ENCODE measurements at places on chromosomes 5 and 9.

- peak; percentile 47 for DNase-seq
These were observed 37.8 kb downstream of the SCGB3A1 start for GRCh38 chr5:180553530-180553929.

- DNase-seq = no peak
These were observed 118.1 kb downstream of the NUDT12 start for GRCh38 chr5:103444333-103445038.

- DNase-seq = no peak
These were observed 74.5 kb downstream of the HMCN2 start for GRCh38 chr9:130340011-130340410.

DNA sequence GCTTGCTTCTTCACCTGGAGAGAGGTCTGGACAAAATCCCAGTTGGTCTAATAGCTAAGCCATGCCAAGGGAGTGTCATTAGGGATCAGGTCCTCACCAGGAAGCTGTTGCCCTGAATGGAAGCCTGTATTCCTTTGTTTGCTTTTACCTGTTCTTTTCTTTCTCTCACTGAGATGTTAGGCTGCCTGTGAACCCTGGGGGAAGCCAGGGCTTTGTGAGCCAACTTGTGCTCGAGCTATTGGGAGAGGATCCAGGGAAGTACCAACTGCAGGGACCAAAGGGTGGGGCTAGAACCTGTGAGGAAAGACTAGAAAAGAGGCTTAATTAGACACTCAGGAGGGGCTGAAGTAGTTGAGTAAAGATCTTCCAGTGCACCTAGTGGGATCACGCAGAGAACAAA is 451.2 kb upstream of the TLE4 start:
- no peak for DNase-seq

DNA sequence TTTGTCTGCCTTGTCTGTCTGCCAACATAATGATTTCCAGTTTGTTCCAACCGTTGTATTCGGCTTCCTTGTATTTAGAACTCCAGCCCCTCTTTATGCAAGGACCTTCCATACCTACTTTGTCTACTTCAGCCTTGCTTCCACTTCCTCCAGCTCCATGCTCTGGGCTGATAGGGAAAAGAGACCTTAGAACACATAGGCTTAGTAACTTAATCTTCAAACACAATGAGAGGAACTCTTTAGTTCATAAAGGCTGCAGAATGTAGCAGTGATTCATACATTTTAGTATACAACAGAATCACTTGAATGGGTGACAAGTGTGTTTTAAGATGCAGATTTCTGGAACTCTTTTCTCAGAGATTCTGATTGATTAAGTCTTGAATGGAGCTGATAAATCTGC is 102.8 kb upstream of the IFNE start:
- DNase-seq = no peak

DNA sequence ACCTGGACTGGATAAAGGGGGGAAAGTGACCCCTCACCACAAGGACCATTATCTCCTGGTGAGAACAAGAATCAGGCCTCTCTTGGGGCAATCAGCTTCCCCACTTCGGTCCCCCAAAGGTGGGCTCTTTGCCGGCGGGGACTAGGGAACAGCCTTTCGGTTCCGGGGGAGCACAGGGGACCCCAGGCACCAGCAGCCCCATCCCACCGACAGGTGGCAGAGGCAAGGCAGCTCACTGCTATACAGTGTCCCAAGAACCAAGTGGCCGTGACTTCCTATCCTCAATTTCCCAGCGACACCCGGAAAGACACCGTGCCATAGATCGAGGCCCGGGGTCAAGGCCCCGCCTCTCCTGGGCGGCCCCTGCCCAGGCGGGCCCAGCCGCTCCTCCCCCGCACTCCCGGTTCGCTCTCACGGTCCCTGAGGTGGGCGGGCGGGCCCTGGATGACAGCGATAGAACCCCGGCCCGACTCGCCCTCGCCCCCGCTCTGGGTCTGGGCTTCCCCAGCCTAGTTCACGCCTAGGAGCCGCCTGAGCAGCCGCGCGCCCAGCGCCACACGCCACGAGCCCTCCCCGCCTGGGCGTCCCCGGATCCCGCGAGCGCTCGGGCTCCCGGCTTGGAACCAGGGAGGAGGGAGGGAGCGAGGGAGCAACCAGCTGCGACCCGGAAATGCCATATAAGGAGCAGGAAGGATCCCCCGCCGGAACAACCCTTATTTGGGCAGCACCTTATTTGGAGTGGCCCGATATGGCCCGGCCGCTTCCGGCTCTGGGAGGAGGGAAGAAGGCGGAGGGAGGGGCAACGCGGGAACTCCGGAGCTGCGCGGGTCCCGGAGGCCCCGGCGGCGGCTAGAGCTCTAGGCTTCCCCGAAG is 655 bp upstream of the EGR1 start:
- DNase-seq = peak; percentile 93

GRCh38 chr9:98900725-98901124 is 43.0 kb upstream of the COL15A1 start:
- no peak for DNase-seq

- no peak for DNase-seq
These were observed 2.3 kb downstream of the CCNI2 start for GRCh38 chr5:132749506-132749905.

DNA sequence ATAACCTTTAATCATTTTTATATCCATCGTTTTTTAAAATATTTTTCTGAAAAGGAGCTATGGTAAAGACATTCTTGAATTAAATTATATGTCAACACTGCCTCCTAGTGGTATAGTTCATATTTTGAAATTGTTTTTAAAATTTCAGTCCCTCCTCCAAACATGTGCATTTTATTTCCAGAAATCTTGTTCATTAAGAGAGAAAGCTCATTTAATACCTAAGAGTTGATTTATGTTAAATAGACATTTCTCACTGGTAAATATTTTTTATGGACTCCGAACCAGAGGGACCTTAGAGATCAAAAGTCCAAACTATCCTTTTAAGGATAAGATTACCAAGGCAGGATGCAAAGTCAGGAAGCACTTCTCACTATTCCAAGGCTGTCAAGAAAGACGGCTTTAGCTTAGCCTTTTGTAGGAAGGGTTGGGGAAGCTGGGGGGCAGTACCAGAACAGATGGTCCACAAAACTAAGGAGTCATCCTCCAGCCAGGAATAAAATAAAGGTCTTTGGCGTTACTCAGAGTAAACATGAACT is 21.6 kb downstream of the BHMT start:
- no peak for DNase-seq

GRCh38 chr5:88884608-88884877 is 1.6 kb upstream of the MEF2C start:
- peak; percentile 41 for DNase-seq

GRCh38 chr9:128188209-128188608 is 3.2 kb downstream of the CIZ1 start:
- DNase-seq = peak; percentile 54

- DNase-seq = no peak
These were observed 78.3 kb upstream of the POU5F2 start for GRCh38 chr5:93819668-93820067.

DNA sequence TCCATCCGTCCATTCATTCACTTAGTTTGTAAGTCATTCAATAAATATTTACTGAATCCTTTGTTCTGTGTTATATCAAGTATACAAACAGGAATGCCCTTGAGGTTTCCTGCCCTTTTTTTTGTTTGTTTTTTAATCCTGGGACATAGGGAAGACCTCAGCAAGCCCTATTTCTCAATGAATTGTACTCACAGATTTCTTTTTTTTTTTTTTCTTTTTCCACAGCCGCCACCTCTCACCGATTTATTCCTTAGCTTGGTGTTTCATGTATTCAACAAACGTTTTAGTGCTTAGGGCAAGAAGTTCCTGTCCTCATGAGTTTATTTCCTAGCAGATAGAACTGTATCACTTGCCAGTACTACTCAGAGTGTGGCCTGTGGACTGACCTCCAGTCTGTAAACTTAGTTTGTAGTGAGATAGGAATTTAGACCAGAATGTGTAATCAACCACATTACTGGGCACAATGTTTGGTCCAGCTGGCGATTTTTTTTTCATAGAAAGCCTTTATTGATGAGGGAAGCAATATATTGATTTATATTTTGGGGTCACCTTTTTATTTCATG is 35.4 kb upstream of the C5orf47 start:
- no peak for DNase-seq

- no peak for DNase-seq
These were observed 14.0 kb upstream of the TEX48 start for GRCh38 chr9:114695948-114696347.

- DNase-seq = no peak
These were observed 98.2 kb upstream of the SLCO6A1 start for GRCh38 chr5:102596951-102597350.

GRCh38 chr5:150235500-150235854 is 45.6 kb downstream of the SLC6A7 start:
- no peak for DNase-seq

DNA sequence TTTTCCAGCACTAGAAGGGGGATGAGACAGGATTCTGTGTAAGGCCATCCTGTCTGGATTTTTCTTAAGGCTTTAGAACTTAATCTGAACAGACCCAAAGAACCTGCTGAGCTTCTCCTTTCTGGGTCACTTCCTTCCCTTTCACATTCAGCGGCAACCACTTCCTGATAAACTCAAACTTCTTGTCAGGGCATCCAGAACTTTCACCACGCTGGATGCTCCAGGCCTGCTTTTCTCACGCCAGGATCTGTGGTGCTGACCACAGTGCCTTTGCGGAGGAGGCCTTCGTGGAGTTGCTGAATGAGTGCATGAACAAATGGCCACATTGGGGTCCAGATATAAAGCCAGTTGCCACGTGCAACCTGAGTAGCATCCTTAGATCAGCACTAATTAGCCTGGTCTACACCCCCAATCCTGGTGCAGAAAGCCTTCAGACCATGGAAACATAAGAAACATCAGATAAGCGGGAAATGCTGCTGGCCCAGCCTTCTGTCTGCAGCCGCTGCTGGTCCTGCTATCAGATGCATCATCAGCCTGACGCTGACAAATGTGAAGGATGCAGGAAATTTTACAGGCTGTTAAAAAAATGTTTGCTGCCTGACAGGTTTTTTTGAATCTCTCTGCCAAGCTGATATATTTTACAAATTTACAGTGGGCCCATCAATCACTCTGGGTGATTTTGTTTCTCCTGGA is 75.3 kb upstream of the BARHL1 start:
- DNase-seq = no peak

GRCh38 chr5:107601076-107601475 is 69.7 kb downstream of the EFNA5 start:
- DNase-seq = no peak

- DNase-seq = peak; percentile 14
These were observed 92.4 kb downstream of the ARL15 start for GRCh38 chr5:54217826-54218503.

GRCh38 chr5:2263763-2264162 is 381.0 kb upstream of the IRX4 start:
- DNase-seq = no peak

GRCh38 chr9:92562461-92562967 is 26.7 kb upstream of the ECM2 start:
- no peak for DNase-seq

- DNase-seq = no peak
These were observed 157.5 kb downstream of the DOCK8 start for GRCh38 chr9:372128-372527.

- DNase-seq = no peak
These were observed 10.8 kb downstream of the MRPL36 start for GRCh38 chr5:1788828-1789227.

DNA sequence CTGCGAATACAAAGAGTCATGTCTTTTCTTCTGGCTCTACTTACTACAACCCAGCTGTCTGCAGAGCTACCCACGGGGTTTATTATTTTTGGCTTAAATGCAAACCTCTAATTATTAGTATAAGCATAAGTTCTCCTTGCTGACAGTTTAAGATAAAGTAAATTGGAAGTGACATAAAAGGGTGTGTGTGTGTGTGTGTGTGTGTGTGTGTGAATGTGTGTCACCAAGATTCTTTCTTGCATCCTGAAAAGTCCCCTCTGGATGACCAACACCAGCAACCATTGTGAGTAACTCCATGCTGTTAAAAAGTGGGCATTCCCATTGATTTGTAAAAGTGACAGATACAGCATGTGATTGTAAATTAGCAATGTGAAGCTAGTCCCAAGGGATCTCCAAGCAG is 803.8 kb upstream of the ZNF608 start:
- DNase-seq = no peak

GRCh38 chr9:93699650-93700049 is 123.3 kb downstream of the PHF2 start:
- DNase-seq = no peak

GRCh38 chr9:137815256-137816255 is 62.0 kb upstream of the CACNA1B start:
- no peak for DNase-seq

DNA sequence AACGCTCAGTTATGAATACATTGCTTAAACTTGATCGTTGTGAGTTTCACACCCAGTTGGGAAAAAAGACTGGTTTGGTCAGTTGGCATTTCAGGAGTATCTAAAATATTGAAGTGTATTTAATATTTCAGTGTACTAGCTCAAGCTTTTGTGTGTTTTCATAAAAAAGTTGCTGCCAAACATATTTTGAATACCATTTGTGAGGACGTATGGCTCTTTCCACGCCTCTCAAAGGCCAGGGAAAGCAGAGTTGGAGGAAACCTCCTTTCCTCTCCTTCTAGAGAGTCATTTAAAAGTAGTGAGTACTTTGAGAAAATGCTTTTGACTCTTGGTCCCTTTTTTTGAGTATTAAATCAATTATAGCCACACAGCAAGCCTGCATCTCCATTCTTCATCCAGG is 43.2 kb upstream of the ANKRD33B start:
- DNase-seq = no peak

- DNase-seq = no peak
These were observed 2.3 kb upstream of the SCGB3A1 start for GRCh38 chr5:180593446-180594206.

DNA sequence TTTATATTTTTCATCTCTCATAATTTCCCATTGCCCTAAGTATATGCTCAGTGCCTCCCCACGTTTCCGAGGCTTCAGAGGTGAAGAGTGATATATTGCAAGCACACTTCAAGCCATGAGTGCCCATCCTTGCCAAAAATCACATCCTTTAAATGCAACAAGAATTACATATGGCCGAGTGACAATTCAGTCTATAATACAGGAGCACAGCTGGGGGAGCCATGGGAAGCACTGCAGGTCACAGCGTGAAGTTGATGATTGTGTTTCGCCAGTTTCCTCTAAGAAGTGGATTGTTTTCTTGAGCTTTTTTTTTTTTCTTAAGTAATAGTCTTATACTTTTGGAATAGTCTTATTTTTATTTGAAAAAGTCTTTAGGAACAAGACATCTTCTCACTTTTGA is 61.1 kb downstream of the MTRR start:
- DNase-seq = no peak

DNA sequence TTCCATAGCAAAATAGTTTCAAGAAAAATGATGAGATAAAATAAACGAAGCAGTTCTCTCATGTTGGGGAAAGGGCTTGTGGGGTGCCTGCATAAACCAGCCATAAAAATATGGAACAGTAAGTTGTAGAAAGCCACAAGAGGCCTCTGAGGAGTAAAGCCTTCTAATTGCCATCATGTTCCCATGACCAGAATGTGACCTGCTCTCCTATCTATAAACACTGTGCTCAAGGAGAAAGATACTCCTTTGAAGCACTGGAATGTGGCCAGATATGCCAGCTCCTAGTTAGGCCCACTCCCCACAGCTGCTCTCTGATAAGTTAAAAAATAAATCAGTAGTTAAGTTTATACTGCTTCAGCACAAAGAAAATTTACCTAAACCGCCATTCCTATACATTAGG is 65.8 kb downstream of the SETX start:
- DNase-seq = no peak

- no peak for DNase-seq
These were observed 40.7 kb upstream of the ADAMTS2 start for GRCh38 chr5:179385914-179386313.
